ENCODE measurements at places on chromosomes 11 and 22. TPM values are rescaled to one million over a fixed set of nuclear protein-coding genes. Genes with fewer than 3 reads are reported as not detected.

- H3K27ac ChIP-seq: no peak overlapping the region
- DNase-seq: no peak
These were observed 17.0 kb upstream of the TMEM218 start for GRCh38 chr11:125128450-125128849.

- H3K27me3 ChIP-seq: no peaks in the 10 kb centered on the region
- DNase-seq: no peak
- H3K4me3 ChIP-seq: no peak overlapping the region
These were observed 72.1 kb upstream of the SLC25A18 start for GRCh38 chr22:17491090-17491640.

- H3K4me3 ChIP-seq: no peak overlapping the region
- peaks cover 90% of the 10 kb centered on the region for H3K36me3 ChIP-seq
- no peaks in the 10 kb centered on the region for H3K4me1 ChIP-seq
- H3K27me3 ChIP-seq: no peaks in the 10 kb centered on the region
- no peak for DNase-seq
- H3K27ac ChIP-seq: no peak overlapping the region
These were observed 23.1 kb upstream of the CDC42EP2 start for GRCh38 chr11:65291613-65292012.

CCDC134 gene
- 13.5 TPM for total RNA-seq

OR4D5 gene
- not detected for total RNA-seq

DNA sequence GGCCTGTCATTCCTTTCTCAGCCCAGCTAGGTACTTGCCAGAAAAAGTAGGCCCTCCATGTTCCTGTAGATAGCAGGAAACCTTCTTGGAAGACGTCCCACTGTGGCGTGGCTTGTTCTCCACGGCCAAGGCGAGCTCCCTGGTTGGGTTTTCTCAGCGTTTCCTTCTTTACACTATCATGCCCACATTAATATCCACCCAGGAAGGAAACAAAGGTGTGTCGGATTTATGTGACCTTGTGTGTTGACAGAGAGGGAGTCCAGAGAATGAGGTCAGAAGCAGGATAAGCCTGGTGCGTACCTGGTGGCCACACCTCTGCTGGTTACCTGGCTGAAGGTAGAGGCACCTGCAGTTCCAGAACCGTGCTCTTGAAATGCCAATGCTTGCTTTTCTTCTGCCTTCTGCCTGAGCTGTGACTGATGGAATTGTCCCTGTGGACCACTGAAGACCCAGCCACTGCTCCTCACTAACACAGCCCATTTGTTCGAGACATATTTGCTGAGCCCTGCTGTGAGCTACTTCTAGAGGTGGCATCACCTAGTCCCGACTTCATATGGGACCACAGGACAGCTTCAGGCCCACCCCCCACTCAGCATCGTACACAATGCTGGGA, 7.9 kb downstream of the ASPHD2 start:
- H3K27me3 ChIP-seq: no peaks in the 10 kb centered on the region
- no peak for DNase-seq
- H3K4me3 ChIP-seq: no peak overlapping the region
- H3K4me1 ChIP-seq: no peaks in the 10 kb centered on the region

- no peak for DNase-seq
- peaks cover 9% of the 10 kb centered on the region for H3K4me1 ChIP-seq
- no peak overlapping the region for H3K27ac ChIP-seq
- H3K4me3 ChIP-seq: no peak overlapping the region
These were observed 51.7 kb upstream of the LDLRAD3 start for GRCh38 chr11:35892166-35892565.

DNA sequence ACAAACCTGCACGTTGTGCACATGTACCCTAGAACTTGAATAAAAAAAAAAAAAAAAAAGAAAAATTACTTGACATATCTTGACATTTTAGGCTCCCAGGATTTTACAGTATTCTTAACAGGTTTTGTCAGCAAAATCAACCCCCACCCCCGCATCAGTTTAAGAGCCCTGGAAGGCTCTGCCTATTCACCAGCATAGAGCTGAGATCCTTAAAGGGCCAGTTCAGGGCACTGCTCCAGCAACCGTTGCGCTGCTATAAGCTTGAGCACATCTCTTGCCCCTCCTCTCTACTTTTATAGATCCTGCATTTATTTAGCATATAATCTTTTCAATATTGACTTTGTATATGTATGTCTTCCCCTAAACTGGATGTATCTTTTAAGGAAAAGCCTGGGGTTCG, 697 bp upstream of the PAFAH1B2 start:
- H3K4me3 ChIP-seq: peak overlapping the region; percentile 96
- no peaks in the 10 kb centered on the region for H3K4me1 ChIP-seq
- H3K27me3 ChIP-seq: no peaks in the 10 kb centered on the region
- peak; percentile 59 for DNase-seq
- H3K27ac ChIP-seq: no peak overlapping the region

DNA sequence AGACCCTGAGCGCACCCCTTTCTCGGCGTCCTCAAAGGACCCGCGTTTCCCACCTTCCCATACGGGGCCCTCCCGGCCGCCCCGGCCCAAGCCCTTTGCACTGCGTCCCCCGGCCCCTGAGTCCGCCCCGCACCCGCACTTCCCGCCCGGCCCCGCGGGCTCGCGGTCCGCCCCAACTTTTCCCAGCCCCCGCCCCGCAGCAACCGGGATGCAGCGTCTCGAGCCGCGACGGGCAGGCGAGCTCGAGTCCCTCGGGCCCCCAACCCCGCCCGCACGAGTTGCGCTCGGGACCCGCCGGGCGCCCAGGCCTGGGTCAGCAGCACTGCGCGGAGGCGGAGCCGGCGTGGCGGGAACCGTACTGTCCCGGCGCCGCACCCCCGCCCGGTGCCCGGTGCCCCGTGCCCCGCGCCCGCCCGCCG, 371 bp downstream of the SMCO4 start:
- peak overlapping the region; percentile 80 for H3K4me3 ChIP-seq
- H3K36me3 ChIP-seq: no peaks in the 10 kb centered on the region
- no peak for DNase-seq
- H3K4me1 ChIP-seq: no peaks in the 10 kb centered on the region

DNA sequence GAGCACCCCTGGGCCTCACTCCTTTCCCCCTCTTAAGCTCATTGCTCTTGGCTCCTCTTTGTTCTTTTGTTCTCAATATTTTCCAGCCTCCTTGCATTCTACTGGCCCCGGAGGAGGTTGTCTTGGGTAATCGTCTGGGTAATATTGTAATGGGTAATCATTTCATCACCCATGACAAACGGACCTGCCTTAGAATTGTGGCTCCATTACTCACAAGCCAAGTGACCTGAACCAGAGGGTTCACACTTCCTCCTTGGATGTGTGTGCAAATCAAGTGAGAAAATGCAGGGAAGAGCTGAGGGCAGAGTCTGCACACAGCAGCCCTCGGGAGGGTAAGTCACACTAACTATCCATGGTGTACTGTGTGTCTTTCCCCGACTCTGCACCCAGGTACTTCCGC, 305.0 kb downstream of the BUD13 start:
- no peaks in the 10 kb centered on the region for H3K27me3 ChIP-seq
- no peak overlapping the region for H3K27ac ChIP-seq
- no peaks in the 10 kb centered on the region for H3K36me3 ChIP-seq
- H3K4me1 ChIP-seq: no peaks in the 10 kb centered on the region
- DNase-seq: no peak

DNA sequence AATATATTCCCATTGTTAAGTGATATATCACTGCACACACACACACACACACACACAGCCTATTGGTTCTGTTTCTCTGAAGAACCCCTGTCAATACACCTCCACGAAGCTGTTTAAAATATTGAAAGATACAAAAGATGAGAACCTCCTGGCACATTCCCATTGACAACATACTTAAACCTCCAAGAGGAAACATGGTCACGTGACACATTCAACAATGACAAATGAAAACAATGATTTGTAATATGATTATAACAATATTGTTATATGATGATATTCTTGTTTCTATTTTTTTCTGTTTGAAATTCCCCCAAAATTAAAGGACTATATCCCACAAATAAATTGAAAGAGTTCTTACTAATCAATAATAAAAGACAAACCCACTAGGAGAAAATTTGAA, 1344.9 kb downstream of the BRD1 start:
- H3K27me3 ChIP-seq: no peaks in the 10 kb centered on the region
- no peak for DNase-seq
- H3K4me1 ChIP-seq: no peaks in the 10 kb centered on the region
- H3K36me3 ChIP-seq: no peaks in the 10 kb centered on the region
- H3K4me3 ChIP-seq: no peak overlapping the region

SCGB1A1 gene
- total RNA-seq: not detected

TNNI2 gene
- not detected for total RNA-seq

GRCh38 chr11:44943118-44943517, 7.6 kb downstream of the TP53I11 start:
- DNase-seq: no peak
- no peak overlapping the region for H3K27ac ChIP-seq
- peaks cover 9% of the 10 kb centered on the region for H3K4me1 ChIP-seq
- H3K4me3 ChIP-seq: no peak overlapping the region
- H3K27me3 ChIP-seq: no peaks in the 10 kb centered on the region

DNA sequence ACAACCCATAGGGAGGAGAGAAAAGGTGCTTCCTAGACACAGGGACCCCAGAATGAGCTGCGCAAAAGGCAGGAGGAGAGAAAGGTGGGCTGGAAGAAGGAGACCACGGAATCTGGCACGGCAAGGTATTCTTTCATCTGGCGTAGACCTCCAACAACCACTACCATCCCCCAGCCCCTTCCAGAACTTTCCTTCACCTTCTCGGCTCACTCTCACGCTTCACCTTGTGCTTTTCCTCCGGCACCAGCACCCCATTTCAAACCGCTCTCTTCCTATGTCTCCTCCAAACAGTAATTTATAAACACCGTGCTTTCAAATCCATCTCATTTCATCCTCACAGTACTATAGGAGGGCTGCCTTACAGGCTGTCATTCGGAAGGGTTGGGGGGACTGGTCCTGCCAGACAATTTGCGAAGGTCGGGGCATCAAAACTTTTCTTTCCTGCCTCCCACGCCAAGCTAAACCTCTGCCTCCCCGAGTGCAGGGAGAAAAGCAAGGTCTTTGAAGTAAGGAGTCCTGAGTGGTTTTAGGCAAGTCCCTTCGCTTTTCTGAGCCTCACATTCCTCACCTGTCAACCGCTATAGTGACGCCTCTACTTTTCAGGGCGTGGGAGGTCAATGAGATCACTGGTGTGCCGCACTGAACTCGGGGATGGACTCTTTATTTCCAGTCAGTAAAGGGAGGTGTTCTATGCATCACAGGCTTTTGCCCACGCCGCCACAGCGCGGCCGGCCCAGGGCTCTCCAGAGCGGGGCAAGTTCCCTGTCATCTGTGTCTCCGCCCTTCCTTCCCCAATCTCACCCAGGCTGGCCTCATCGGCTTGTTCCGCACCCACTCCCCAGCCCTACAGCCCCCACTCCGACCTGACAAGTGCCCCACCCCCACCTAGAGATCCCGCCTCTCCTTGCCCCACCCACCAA, 800 bp downstream of the KCTD21 start:
- H3K27me3 ChIP-seq: no peaks in the 10 kb centered on the region
- H3K4me3 ChIP-seq: peak overlapping the region; percentile 84
- H3K27ac ChIP-seq: no peak overlapping the region
- H3K4me1 ChIP-seq: peaks cover 10% of the 10 kb centered on the region

- H3K27me3 ChIP-seq: no peaks in the 10 kb centered on the region
- DNase-seq: no peak
- no peaks in the 10 kb centered on the region for H3K4me1 ChIP-seq
- H3K27ac ChIP-seq: no peak overlapping the region
- peaks cover 25% of the 10 kb centered on the region for H3K36me3 ChIP-seq
- no peak overlapping the region for H3K4me3 ChIP-seq
These were observed 5.0 kb downstream of the MIF start for GRCh38 chr22:23899042-23899745.

DNA sequence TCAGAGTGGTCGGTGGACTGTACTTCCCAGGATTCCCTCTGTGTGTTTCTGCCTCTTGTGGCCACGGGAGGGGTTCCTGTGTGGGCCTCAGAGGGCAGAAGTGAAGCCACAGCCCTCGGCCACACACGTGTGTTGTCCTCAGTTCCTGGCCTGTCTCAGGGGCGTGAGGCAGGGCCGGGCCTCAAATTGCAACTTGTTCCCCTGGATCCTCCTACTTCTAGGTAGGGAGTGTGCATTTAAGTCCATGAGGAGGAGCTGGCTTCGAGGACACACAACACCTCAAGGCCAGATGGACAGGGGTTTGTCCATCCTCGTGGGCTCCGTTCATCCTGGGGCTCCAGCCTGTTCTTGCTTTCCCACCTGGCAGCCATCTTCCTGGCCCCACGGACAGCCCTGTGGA, 573.0 kb downstream of the TBC1D22A start:
- H3K27ac ChIP-seq: no peak overlapping the region
- no peaks in the 10 kb centered on the region for H3K36me3 ChIP-seq
- DNase-seq: no peak
- no peaks in the 10 kb centered on the region for H3K27me3 ChIP-seq

CDC42BPG gene
- total RNA-seq: 12.3 TPM

GPR83 gene
- total RNA-seq: 0.35 TPM

GRCh38 chr11:17272801-17273200, 3.7 kb upstream of the NUCB2 start:
- no peaks in the 10 kb centered on the region for H3K36me3 ChIP-seq
- H3K27ac ChIP-seq: no peak overlapping the region
- no peak for DNase-seq
- H3K4me1 ChIP-seq: no peaks in the 10 kb centered on the region
- H3K27me3 ChIP-seq: no peaks in the 10 kb centered on the region

DNA sequence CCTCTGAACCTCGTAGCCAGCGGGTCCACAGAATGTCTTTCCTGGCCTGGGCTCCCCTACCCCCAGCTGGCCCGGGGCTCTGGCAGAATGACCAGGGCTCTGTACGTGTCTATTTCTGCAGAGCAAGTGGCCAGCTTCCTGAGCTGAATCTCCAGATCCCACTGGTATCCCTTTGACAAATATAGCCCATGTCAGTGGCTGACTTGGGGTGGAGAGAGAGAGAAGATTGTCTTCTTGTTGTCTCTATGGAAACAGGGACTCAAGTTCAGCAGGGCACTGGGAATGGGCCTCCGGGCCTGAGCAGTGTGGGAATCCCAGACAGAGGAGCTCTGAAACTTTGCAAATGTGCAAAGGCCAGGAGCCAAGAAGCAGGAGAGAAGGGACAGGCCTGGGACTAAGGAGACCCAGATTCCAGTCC, 33.9 kb downstream of the ANO1 start:
- peaks cover 9% of the 10 kb centered on the region for H3K4me1 ChIP-seq
- H3K36me3 ChIP-seq: no peaks in the 10 kb centered on the region
- H3K4me3 ChIP-seq: no peak overlapping the region
- H3K27me3 ChIP-seq: no peaks in the 10 kb centered on the region

SH3BP1 gene
- 41.3 TPM for total RNA-seq

DNA sequence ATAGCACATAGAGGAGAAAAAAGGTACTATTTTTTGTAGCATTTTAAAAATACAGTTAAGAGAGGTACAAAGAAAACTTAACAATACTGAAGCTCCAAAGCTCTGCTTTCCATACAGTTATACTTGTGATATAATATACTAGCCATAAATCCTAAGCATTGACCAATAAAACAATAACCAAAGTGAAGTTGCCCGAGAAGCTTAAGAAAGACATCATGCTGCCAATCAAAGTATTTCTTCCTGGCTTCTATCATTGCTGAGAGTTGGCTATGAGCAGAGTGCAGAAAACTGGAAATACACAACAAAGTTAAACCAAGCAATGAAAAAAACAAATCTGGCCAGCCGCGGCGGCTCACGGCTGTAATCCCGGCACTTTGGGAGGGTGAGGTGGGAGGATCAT, 84.2 kb downstream of the RBFOX2 start:
- H3K4me3 ChIP-seq: no peak overlapping the region
- no peaks in the 10 kb centered on the region for H3K27me3 ChIP-seq
- no peak overlapping the region for H3K27ac ChIP-seq
